ENCODE measurements at places on chromosomes 13 and 19.

DNA sequence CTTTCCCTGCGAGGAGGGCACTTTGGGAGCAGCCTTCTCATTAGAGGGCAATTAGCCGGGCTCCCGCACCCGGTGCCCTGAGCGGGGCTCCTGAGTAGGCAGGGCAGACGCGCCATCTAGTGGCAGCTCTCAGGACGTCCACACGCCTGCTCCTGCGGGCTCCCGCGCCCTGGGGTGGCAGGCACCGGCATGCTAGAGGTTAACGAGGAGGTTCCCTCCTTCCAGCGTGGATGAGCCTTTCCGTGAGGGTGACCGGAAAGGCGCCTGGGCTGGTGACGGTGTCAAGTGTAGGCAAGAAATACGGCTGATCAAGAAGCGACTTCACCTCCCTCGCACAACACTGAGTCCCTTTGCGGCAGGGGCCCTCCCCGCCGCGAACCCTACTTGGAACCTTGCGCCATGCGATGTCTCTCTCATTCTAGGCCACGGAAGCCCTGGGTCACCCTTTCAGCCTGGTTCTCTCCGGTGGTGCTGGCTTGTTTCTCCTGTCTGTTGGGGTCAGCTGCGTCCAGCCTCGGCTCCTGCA is 67.7 kb downstream of the ALOX5AP start:
- peak; percentile 87 for DNase-seq

GRCh38 chr13:54775501-54776191 is 1747.0 kb downstream of the OLFM4 start:
- DNase-seq = no peak

DNA sequence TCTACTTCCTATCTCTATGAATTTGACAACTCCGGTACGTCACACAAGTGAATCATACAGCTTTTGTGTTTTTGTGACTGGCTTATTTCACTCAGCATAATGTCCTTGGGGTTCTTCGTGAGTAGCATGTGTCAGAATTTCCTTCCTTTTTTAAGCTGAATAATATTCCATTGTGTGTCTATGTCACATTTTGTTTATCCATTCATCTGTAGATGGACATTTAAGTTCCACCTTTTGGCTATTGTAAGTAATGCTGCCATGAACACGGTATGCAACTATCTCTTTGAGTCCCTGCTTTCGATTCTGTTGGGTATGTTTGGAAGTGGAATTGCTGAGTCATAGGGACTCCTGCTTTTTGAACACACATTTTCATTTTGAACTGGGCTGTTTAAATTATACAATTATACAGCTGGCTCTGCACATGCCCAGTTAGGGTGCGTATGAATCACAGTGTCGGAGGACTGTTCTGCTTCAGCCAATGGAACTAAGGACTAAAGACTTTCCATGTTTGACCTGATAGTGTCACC is 43.0 kb upstream of the C13orf42 start:
- DNase-seq = peak; percentile 51

GRCh38 chr19:35993923-35994598 is 927 bp upstream of the SDHAF1 start:
- no peak for DNase-seq

DNA sequence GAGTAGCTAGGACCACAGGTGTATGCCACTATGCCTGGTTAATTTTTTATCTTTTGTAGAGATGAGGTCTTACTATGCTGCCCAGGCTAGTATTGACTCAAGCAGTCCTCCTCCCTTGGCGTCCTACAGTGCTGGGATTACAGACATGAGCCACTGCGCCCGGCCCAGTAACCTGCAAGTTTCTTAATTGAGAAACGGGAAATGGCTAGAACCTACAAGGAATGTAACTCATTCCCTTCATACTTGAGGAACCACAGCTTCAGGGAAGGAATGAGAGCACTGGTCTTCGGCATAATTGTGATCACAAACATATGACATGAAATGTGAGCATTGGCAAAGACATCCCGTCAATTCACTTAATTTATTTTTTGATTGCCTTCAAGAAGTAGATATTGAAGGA is 157.0 kb downstream of the KLF5 start:
- no peak for DNase-seq

DNA sequence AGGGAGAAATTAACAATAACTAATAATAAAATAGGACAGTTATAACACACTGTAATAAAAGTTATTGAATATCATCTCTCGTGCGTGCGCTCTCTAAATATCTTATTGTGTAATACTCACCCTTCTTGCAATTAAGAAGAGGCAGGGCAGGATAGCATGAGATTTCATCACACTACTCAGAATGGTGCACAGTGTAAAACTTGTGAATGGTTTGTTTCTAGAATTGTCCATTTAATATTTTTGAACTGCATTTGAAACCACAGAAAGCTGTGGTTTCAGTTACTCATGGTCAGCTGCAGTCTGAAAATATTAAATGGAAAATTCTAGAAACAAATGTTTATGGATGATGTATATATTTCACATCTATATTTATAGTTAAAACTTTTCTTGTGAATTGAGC is 161.1 kb downstream of the DCT start:
- DNase-seq = no peak

- DNase-seq = no peak
These were observed 648.3 kb upstream of the SPRY2 start for GRCh38 chr13:80989241-80989640.

GRCh38 chr19:28794301-28794700 is 418.6 kb downstream of the UQCRFS1 start:
- no peak for DNase-seq

DNA sequence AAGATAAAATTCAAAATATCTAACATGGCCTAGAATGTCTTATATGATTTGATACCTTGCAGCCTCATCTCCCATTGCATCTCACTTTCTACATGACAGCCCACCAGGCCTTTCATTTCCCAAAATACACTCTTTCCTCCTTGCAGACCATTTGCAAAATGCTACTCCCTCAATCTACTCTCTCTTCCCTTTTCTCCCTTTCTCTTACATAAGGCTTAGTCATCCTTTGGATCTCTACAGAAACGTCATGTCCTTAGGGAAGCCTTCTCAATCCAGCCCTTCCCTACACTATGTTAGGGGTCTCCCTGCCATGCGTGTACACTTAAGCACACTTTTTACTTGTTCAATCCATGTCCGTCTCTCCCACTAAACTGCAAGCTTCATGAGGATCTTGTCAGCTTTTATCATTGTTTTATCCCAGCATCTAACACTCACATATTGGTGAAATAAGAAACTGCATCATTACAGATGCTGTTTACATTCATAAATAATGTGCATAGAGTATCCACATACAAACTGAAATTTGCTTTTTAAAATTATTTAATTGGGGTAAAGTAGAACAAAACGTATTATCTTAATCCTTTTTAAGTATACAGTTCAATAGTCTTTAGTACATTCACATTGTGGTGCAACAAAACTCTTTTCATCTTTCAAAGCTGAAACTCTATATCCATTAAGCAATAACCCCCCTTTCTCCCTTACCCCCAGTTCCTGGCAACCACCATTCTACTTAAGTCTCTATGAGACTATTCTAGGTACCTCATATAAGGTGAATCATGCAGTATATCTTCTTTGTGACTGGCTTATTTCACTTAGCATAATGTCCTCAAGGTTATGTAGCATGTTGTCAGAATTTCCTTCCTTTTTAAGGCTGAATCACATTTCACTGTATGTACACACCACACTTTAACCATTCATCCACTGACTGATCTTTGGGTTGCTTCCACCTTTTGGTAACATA is 11.5 kb upstream of the WBP4 start:
- peak; percentile 75 for DNase-seq

- no peak for DNase-seq
These were observed 673 bp downstream of the CTU1 start for GRCh38 chr19:51107406-51108065.

DNA sequence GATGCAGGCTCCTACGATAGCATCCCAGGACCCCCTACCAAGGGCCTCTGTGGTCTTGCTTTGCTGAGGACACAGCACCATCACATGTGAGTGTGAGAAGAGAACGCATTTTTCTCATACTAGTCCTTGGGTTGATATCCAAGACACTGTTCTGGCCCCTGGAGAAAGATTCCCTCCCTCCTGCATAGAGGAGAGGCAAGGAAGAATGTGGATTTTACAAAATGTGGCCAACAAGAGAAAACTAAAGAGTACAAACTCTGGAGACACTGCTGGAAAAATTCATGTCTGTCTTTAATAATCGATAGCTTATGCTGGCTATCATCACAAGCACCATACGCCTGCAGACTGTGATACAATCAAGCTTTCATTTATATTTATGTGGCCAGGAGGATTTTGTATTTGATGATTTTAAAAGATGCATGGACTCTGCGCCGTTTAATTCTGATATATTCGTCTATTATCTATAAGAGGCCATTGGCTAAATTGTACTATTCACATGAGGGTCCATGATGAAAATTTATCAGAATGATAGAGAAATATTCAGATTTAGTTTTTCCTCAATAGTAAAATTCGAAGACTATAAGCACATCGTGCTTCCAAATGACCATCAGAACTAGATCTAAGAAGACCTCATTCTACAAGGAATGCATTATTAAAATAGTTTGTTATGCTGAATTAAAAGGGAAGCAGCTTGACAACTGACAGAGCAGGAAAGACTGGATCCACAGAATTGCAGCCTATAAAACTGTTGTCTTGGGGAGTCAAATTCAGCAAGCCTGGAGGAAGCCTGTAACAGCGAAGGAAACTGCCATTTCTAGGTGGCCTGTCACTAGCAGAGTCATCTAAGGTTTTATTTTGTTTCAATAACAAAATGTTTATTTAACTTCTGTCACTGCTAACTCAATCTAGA is 578.7 kb downstream of the DIAPH3 start:
- no peak for DNase-seq

DNA sequence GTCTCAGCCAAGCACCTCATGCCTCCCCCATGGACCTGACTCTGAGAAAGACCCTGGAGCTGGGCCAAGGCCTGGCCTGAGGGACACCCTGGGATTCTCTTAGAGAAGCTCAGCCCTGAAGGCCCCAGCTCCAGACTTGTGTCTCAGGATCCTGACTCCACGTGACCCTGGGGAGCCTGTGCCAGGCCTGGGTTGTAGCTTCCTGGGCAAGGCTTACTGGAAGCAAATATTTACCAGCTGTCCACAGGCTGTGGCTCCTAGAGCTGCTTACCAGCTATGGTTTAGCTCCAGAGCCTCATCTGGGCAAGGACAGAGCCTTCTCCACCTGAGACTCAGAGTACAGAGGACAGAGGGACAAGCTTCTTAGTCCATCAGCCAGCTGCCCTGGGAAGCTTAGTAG is 61.0 kb upstream of the CEACAM8 start:
- DNase-seq = no peak

- DNase-seq = peak; percentile 17
These were observed 291.9 kb upstream of the HTR2A start for GRCh38 chr13:47188802-47189201.

- no peak for DNase-seq
These were observed 71.2 kb downstream of the WASF3 start for GRCh38 chr13:26628706-26629105.

GRCh38 chr13:74006666-74007065 is 127.5 kb downstream of the KLF12 start:
- no peak for DNase-seq

GRCh38 chr13:55062662-55063061 is 2034.0 kb downstream of the OLFM4 start:
- no peak for DNase-seq

DNA sequence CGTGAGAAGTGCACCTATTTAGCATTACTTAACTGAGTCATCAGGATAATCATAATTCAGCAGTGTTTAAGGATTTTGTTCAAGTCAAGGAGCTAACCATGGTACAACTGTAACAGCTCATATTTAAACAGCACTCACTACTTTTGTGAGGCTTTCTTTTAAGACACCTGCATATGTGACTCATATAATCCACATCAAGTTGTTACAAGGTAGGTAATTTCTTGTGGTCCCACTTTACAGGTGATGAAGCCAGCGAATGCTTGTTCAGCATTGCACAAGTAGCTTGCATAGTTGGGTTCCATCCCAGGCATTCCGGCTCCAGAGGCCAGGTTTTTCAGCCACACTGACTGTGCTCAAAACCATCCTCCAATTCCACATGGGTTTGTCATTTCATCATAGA is 569.2 kb downstream of the MYO16 start:
- no peak for DNase-seq

Data from inflammatory macrophage treated with lipopolysaccharide for 1 hour (primary cell).